ENCODE measurements at places on chromosomes 12 and 14. TPM values are rescaled to one million over a fixed set of nuclear protein-coding genes. Genes with fewer than 3 reads are reported as not detected.

Gene C3AR1
- total RNA-seq: 26.6 TPM

Gene RNASE13
- not detected for total RNA-seq

GRCh38 chr12:7101694-7102131, 7.3 kb downstream of the C1RL start:
- no peak for DNase-seq

DNA sequence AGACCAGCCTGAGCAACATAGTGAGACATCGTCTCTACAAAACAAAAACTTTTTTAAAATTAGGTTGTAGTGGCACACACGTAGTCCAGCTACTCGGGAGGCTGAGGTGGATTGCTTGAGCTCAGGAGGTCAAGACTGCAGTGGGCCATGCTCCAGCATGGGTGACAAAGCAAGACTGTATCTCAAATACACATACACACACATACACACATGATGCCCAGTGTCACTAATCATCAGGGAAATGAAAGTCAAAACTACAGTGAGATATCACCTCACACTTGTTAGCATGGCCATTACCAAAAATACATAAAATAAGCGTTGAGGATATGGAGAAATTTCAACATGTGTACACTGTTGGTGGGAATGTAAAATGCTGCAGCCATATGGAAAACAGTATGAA, 33.2 kb upstream of the KICS2 start:
- DNase-seq: no peak

GRCh38 chr14:101843665-101844064, 82.2 kb downstream of the PPP2R5C start:
- no peak for DNase-seq

DNA sequence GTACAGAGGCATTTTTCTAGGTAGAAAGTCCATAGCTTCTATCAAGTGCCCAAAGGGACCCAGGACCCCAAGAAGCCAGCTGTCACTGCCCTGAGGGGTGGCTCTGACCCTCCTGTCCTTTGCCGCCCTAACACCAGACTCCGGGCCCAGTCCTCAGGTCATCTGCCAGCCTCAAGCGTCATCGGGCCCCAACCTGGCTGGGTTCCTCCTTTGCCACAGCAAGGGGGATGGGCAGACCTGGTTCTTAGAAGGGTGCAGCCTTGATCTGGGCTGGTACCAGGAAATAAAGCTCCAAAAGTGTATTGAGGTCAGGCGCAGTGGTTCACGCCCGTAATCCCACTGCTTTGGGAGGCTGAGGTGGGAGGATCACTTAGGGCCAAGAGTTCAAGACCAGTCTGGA, 27.1 kb upstream of the FAM222A start:
- peak; percentile 60 for DNase-seq
